Naive B cell (primary cell): ENCODE measurements at places on chromosomes 3 and 15.

DNA sequence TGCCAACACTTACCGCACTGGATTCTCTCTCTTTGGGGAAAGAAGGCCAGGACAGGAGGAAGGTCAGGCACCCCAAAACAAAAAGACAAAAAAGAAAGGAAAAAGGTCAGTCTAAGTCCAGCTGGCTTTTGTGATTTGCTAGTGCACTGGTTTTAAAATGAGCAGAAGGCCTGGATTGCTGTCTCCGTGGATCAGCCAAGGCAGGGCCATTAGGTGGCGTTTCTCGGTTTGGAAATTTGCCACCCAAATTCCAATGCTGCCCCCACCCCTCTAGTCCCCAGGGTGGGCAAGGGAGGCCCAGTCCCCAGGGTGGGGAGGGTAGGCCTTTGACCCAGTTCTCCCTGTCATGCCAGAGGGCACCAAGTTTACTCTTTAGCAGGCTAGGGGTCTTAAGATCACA lies 33.3 kb downstream of the TLE3 start:
- peaks cover 11% of the 10 kb centered on the region for H3K4me1 ChIP-seq
- peaks cover 27% of the 10 kb centered on the region for H3K36me3 ChIP-seq
- H3K4me3 ChIP-seq, result no peak overlapping the region
- no peak for DNase-seq
- no peak overlapping the region for H3K27ac ChIP-seq

DNA sequence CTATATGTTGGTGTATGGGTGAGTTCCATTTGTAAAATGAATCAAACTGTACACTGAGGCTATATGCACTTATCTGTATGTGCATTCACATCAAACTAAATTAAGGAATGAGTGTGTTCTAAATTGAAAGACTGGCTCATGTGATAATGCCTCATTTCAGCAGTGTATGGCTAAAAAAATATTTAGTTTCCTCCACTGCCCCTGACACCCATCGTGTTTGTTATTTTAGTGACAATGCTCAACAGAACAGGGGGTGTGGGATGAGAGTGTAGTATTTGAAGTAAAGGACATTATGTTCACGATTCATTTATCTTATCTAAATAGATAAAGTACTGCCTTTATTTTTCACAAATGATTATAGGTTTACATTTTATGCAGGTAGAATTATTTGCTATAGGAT lies 301.1 kb upstream of the ARPP21 start:
- no peak for DNase-seq
- no peaks in the 10 kb centered on the region for H3K36me3 ChIP-seq
- no peak overlapping the region for H3K27ac ChIP-seq
- H3K4me3 ChIP-seq, result no peak overlapping the region
- no peaks in the 10 kb centered on the region for H3K4me1 ChIP-seq

DNA sequence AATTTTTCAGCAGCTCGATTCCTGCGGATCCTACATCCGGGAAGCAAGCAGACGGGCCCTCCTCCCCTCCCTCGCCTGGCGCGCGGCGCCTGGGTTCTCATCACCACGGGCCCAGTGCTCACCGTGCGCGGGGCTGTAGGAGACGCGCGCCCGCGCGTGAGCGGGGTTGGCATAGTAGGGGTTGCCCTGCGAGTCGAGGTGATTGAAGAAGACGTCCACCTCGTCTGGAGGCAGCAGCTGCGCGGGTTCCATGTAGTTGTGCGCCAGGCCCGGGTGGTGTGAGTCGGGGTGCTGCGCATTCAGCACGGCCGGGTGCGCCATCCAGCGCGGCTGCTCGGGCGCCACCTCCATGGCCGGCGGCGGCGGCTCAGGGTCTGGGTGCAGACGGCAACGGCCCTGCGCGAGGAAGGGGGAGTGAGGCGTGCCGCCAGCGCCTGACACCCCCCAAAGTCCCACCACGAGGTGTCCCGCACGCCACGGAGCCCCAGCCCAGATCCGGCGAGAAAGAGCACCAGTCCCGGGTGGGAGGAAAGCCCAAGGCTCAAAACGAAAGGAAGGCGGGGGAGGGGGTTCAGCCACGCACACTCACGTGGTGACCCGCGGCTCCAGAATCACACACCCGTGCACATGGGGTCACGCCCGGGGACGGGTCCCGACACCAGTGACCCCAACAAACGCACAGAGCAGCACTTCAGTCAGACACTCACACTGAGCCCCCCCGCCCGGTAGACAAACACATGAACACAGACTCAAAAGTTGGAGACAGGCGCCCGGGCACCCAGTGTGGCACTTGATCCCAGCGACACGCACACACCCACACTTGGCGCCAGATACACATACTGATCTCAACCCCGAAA lies 6.1 kb downstream of the GATA2 start:
- H3K4me1 ChIP-seq, result peaks cover 40% of the 10 kb centered on the region
- peak overlapping the region; percentile 91 for H3K4me3 ChIP-seq
- peak overlapping the region; percentile 49 for H3K27ac ChIP-seq

DNA sequence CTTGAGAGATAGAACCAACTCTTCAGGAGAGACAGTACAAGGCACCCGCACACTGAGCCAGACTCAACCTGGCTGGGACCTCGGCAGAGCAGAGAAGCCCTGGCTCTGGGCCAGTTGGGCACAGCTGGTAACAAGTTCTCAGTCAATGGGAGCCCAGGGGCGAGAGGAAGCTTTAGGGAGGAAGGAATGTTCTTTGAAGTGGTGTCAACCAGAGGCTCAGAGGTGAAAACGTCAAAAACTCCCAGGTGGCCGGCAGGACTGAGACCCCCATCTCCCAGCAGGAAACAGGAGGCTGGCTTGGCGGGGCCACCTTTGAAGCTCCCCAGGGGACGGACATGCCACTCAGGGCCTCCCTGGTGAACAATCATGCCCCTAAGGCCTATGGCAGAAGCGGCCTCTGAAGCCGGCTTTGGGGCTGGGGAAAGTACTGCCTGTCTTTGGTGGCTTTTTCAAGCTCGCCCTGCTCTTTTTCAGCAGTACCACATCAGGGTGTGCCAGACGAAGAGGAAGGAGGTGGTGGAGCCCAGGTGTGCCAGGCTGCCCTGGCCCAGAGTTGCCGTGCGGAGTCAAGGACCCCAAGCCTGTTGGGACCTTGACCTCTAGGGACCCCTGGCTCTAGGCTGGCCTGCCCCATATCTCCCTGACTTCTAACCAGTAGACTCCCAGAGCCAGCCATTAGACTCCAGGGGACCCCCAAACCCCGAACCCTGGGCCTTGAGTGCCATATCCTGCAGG lies 16.7 kb upstream of the TBC1D21 start:
- DNase-seq, result no peak
- H3K27me3 ChIP-seq, result peaks cover 54% of the 10 kb centered on the region
- H3K36me3 ChIP-seq, result no peaks in the 10 kb centered on the region
- H3K4me3 ChIP-seq, result no peak overlapping the region
- no peaks in the 10 kb centered on the region for H3K4me1 ChIP-seq
